ENCODE measurements at places on chromosomes 1 and 21. TPM values are rescaled to one million over a fixed set of nuclear protein-coding genes. Genes with fewer than 3 reads are reported as not detected.

DOCK7 gene
- total RNA-seq, result 36.8 TPM

GRCh38 chr1:240338837-240339236, 247.2 kb downstream of the FMN2 start:
- H3K4me3 ChIP-seq, result no peak overlapping the region
- no peaks in the 10 kb centered on the region for H3K36me3 ChIP-seq
- DNase-seq, result no peak
- H3K27me3 ChIP-seq, result no peaks in the 10 kb centered on the region

DNA sequence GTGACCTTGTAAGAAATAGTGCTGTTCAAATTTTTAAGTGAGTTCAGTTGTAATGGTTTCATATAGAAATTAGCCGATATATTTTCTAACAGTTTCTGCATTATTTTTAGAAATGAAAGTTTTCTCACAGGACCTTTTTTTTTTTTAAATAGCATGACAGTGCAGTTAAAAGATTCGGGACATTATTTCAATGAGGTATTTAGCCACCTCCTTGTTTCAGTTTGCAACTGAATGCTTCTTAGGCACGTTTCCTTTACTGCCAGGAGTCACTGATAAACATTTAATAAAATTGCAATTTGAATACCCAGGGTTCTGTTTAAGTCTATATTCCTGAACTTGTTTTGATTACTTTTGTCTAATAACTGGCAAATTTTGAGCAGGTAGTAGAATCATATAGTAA, 304.7 kb downstream of the TM2D1 start:
- H3K27me3 ChIP-seq, result no peaks in the 10 kb centered on the region
- no peaks in the 10 kb centered on the region for H3K36me3 ChIP-seq
- no peak overlapping the region for H3K4me3 ChIP-seq
- DNase-seq, result no peak

- H3K4me1 ChIP-seq, result no peaks in the 10 kb centered on the region
- no peak overlapping the region for H3K27ac ChIP-seq
- peaks cover 17% of the 10 kb centered on the region for H3K36me3 ChIP-seq
- H3K4me3 ChIP-seq, result no peak overlapping the region
- peak; percentile 25 for DNase-seq
Observed at GRCh38 chr21:46124926-46125845, 27.3 kb downstream of the COL6A2 start.

GRCh38 chr1:215599418-215600074, 32.4 kb downstream of the KCTD3 start:
- DNase-seq, result no peak
- H3K36me3 ChIP-seq, result peaks cover 34% of the 10 kb centered on the region
- no peak overlapping the region for H3K27ac ChIP-seq
- H3K4me1 ChIP-seq, result no peaks in the 10 kb centered on the region
- no peak overlapping the region for H3K4me3 ChIP-seq

- no peak overlapping the region for H3K27ac ChIP-seq
- H3K4me3 ChIP-seq, result no peak overlapping the region
- peaks cover 3% of the 10 kb centered on the region for H3K4me1 ChIP-seq
- no peak for DNase-seq
Observed at GRCh38 chr1:233300326-233300725, 4.8 kb upstream of the PCNX2 start.

DNA sequence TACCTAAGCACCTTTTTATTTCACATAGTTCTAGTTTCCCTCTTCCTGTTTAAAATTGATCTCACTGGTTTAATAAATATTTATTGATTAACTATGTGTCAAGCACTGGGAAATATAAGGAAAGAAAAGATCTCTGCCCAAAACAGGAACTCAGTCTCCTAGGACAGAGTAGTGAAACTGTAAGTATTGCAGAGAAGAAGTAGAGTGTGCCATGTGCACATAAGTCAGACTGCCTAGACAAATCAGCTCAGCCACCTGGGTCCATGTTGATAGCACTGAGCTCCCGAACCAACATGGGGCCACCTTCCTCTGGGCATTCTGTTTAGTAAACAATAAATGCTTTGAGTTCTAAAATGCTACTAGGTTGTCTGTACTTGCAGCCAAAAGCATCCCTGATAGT, 9.8 kb upstream of the SSX2IP start:
- no peak overlapping the region for H3K4me3 ChIP-seq
- no peak overlapping the region for H3K27ac ChIP-seq
- H3K36me3 ChIP-seq, result no peaks in the 10 kb centered on the region
- H3K27me3 ChIP-seq, result no peaks in the 10 kb centered on the region

DNA sequence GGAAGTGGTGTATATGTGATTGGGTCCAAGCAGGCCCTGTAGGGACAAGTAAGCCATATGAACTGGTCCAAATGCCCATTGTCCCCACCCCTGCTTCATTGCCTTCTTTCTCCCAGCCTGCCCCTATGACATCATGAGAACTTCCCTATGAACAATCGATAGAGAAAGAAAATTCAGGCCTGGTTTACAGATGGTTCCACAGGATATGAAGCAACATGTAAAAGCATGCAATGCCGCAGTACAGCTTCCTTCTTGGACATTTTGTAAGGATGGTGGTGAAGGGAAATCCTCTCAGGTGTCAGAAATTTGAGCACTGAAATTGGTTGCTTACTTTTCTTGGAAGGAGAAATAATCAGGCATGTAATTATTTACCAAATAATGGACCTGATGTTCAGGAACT, 581.7 kb downstream of the MRPL39 start:
- peaks cover 9% of the 10 kb centered on the region for H3K36me3 ChIP-seq
- DNase-seq, result no peak
- no peaks in the 10 kb centered on the region for H3K27me3 ChIP-seq
